Activated gamma-delta T cell treated with anti-CD3 and anti-CD28 coated beads, Interleukin-2, amount 50 U/mL, for 16 hours (primary cell): ENCODE measurements at places on chromosomes 13 and 19.

DNA sequence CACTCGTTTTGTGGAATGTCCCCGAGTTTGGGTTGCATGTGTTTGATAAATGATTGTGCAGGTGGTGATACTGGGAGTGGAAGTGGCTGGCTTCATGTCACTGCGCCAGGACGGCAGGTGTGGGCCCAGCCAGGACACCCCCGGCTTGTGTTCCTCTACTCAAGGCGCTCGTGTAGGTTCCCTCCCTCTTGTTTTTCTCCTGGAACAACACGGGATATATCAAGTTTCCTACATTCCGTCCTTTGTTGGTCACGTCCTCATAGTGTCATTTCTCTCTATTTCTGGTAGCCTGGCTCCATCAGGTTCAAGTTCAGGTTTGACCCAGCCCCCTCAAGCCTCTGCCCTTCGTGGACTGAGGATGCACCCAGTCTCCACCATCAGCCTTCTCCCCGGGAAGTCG is 16.3 kb downstream of the IL17D start:
- DNase-seq: no peak

GRCh38 chr19:38402623-38402966 is 298 bp upstream of the FAM98C start:
- no peak for DNase-seq

DNA sequence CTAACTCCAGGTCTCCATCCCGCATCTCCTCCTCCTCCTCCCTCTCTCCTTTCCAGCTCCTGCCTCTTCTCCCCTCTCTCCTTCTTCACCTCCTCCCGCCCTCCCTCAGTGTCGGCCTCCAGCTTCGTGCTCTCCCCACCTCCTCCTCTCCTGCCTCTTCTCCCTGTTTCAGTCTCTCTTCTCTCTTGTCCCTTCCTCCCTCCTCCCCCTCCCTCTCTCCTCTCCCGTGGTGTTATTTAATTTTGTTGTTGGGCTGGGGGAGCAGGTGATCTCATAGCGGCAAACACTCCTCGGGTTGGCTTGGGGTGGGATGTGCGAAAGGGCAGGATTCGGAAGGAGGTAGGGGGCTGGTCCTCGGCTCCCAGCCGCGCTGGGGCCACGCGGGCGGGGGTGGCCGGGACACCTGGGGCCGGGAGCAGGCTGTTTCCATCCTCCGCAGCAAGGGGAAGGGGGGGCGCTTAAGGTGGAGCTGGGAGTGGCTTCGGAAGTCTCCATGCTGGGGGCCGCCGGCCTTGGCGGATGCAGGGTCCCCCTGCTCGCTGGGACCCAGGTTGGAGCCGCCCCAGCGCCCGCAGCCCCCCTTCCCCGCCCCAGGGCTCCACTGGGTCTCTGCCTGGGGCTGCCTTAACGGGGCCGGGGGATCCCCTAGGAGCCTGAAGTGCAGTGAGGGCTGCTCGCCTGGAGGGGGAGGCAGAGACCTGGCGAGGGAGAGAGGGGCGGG is at the start of gene CA11:
Gene CA11, minus strand, starts transcription at position 187 of the 721 bp plus-strand sequence. CDS start 555 bp downstream, outside the sequence.
- peak; percentile 87 for DNase-seq

DNA sequence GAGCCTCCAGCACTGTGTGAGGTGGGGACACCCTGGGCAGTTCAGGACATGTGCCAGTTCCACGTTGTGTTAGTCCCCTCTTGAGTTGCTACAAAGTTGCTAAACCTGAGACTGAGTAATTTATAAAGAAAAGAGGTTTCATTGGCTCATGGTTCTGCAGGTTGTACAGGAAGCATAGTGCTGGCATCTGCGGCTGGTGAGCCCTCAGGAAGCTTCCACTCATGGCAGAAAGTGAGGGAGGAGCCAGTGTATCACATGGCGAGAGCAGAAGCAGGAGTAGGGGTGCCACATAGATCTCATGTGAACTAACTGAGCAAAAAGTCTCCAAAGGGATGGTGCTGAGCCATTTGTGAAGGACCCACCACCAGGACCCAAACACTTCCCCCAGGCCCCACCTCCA is 33.2 kb downstream of the TRPM4 start:
- no peak for DNase-seq

DNA sequence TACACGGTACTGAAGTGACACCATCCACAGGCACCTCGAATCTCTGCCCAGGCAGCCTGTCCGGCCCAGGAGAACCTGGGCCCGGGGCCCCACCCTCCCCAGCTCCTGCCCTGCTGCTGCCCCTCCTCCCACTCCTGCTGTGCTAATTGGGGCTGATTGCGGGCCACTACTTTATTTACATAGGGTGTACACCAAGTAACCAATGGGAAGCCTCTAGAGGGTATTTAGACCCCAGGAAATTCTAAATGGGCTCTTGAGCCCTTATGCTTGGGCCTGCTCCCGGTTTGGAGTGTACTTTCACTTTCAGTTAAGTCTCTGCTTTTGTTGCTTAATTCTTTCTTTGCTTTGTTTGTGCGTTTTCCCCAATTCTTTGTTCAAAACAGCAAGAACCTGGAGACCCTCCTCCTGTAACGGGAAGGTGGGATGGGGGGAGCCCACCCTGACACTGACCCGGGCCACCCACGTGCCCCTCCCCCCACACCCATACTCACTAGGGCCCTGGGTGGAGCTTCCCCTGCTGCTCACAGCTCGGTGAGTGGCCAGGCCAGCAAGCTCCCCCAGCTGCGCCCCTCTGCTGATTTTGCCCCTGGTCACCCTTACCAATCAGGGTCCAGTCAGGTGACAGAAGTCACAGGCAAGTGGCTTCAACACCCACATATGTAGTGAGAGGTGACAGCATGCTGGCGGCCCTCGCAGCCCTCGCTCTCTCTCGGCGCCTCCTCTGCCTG is 9.4 kb downstream of the SCGB2B2 start:
- no peak for DNase-seq

GRCh38 chr19:54506079-54506478 is 3.4 kb downstream of the LAIR2 start:
- no peak for DNase-seq

GRCh38 chr13:42028113-42028799 is 20.2 kb upstream of the DGKH start:
- DNase-seq: no peak

DNA sequence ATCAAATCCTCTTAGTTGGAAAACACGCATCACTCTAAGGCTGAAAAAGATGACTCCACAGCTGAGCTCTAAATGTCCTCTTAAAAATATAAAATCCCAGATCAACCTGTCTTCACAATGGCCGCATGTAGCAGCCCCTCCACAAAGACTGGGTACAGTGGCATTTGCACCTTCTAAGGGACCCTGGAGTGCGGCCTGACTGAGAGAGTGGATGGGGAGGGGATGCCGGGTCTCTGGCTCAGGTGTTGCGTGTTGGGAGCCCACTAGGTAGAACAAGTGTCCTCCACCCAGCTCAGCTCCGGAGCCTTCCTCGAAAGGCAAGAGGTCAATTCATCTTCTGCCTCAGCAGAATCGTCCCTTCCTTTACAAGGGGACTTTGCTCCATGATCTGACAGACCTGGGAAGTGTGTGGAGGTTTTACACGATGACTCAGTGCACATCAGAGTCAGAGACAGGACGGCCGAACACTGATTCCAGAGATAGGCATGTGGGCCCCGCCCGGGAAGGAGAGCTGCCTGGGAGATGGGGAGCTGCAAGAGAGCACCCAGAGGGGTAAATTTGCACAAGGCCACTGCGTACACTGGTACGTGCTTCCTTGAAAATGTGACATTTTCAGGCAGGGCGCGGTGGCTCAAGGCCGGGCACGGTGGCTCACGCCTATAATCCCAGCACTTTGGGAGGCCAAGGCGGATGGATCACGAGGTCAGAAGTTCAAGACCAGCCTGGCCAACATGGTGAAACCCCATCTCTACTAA is 23.5 kb upstream of the SLC15A1 start:
- DNase-seq: no peak

DNA sequence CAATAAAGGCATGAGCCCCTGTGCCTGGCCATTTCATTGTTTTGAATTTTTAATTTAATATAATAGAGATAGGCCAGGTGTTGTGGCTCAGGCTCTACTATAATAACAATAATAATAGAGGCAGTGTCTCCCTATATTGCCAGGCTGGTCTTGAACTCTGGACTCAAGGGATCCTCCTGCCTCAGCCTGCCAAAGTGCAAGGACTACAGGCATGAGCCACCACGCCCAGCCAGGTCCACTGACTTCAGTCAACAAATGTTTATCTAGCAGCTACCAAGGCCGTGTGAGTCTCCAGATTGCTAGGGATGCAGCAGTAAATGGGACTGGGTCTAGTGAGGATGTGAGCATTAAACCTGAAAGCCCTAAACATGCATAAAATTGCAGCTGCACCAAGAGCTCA is 13.8 kb upstream of the ILF3 start:
- DNase-seq: no peak

GRCh38 chr19:3251229-3251628 is 26.8 kb downstream of the CELF5 start:
- no peak for DNase-seq

DNA sequence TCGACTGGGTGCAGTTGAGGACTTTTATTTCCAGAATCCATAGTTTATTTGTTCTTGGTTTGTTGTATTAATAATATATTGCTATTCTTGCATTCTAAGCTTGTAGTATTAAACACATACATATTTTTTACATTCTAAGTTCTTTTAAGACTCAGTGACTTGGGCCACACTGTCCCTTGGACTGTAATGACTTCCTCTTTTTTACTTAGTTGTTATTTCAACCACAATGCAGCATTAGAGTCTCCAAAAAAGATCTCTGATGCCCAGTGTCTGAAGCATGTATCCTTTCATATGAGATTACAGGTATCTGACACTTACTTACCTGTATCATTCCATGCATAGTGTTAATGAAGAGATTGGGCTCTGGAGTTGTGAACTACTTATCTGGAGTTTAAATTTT is 864.9 kb upstream of the PCDH20 start:
- no peak for DNase-seq

DNA sequence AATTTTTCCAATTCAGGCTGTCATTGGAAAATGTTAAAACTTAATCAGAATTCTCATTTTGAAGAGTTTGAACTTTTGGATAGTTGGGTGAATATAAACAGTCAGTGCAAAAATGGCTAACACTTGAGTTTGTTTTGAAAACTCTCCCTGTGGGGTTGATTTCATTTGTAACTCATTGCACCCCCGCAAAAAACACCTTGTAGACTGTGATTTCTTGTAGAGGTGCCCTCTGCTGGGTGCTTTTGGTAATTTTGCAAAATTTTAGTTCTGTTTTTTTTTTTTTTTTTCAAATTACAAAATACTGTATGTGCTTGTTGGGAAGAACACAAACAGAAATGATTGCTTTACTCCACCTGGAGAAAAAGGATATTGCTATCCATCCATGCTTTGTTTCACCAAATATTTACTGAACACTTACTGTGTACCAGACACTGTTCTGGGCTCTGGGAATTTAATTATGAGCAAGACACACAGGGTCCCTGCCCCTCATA is 28.2 kb upstream of the GPI start:
- peak; percentile 29 for DNase-seq

- DNase-seq: no peak
These were observed 95.2 kb downstream of the LRCH1 start for GRCh38 chr13:46648166-46648607.

GRCh38 chr19:49766007-49766929 is 533 bp upstream of the AP2A1 start:
- peak; percentile 99 for DNase-seq

DNA sequence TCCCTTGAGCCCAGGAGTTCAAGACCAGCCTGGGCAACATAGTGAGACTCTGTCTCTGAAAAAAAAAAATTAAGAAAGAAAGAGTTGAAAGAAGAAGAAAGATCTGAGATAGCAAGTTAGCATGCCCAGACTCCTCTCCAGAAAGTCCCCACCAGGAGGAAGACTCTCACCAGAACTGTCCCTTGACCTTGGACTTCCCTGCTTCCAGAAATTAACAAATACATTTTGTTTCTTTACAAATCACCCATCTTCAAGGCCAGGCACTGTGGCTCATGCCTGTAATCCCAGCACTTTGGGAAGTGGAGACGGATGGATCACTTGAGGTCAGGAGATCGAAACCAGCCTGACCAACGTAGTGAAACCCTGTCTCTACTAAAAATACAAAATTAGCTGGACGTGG is 44.3 kb upstream of the KLF2 start:
- DNase-seq: no peak

DNA sequence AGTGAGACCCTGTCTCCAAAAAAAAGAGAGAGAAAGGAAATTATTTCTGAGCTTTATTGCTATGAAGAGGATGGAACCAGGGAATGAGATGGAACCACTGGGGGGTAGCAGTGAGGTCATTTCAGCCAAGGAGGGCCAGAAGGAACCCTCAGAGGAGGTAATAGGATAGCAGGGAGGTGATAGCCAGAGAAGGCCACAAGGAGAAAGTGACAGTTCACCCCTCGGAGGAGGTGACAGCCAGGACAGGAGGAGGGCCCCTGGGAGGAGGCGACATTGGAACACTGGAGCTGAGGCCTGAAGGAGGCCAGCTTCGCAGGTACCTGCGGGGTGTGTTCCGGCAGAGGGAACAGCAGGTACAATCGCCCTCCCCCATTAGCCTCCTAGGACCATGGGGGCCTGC is 675 bp upstream of the PGPEP1 start:
- DNase-seq: no peak

DNA sequence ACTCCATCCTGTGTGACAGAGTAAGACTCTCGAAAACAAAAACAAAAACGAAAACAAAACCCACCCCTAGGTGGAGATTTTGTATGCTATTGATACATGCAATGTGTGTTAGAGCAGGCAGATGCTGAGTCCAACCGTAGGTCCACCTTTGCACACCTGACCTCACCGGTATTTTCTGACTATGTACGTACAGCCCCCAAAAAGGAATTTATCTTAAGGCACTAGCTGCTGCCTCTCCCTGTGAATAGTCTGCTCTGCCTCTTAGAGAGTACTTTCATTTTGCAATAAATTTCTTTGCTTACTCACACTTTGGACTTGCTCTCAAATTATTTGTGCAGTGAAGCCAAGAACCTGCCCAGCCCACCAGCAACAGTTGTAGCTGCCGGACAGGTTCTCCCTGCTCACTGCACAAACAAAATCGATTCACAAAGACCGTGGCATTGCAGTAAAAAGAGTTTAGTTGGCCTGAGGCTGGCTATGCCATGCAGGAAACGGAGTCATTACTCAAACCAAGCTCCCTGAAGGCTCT is 8.2 kb upstream of the ZNF77 start:
- no peak for DNase-seq

DNA sequence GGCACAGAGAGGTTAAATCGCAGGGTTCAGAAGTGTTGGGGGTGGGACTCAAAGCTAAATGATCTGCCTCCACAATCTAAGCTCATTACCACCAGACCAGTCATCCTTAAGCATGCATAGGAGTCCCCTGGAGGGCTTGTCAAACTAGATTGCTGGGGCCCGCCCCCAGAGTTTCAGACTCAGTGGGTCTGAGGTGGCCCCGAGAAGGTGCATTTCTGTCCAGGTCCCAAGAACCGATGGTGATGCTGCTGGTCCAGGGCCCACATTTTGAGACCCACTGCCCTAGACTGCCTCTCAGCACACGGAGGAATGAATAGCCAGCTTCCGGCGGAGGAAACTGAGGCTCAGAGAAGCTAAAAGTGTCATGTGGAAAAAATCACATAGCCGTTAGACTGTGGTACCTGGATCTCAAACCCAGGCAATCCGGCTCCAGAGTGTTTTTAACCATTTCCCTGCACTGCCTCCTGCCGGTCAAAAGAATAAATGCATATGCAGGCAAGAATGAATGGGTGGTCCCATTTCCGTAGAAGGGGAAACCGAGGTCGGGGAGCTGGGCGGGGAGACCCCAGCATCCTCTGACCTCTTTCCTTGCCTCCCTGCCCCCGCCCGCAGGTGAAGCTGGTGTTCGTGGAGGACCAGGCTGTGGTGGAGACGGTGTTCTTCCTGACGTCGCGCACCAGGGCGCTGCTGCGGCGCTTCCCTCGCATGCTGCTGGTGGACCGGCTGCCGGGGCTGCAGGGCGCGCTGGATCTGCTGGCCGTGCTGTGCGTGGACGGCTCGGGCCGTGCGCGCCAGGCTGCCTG is 23.8 kb downstream of the ZSWIM9 start:
- no peak for DNase-seq
